ENCODE measurements at places on chromosomes 11 and 22.

DNA sequence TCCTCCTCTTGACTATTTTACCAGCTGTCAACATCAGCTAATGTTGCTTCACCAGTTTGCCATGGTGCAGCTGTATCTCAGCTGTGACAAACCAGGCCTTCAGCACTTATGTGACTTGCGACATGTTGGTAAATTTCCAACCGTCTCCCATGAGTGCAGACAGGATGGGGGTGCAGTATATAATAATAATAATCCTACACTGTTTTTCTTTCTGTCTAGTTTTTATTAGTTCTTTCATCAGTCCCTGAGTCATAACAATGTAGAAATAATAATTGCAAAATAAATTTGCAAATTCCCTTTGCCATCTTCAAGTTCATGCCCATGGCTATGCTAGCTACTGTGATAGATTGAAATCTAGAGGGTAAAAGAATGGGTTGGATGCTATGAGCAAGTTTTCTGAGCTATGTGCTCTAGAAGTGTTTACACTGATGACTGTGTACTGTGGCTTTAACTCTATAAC, 4.9 kb downstream of the MMP13 start:
- peak; percentile 78 for DNase-seq

DNA sequence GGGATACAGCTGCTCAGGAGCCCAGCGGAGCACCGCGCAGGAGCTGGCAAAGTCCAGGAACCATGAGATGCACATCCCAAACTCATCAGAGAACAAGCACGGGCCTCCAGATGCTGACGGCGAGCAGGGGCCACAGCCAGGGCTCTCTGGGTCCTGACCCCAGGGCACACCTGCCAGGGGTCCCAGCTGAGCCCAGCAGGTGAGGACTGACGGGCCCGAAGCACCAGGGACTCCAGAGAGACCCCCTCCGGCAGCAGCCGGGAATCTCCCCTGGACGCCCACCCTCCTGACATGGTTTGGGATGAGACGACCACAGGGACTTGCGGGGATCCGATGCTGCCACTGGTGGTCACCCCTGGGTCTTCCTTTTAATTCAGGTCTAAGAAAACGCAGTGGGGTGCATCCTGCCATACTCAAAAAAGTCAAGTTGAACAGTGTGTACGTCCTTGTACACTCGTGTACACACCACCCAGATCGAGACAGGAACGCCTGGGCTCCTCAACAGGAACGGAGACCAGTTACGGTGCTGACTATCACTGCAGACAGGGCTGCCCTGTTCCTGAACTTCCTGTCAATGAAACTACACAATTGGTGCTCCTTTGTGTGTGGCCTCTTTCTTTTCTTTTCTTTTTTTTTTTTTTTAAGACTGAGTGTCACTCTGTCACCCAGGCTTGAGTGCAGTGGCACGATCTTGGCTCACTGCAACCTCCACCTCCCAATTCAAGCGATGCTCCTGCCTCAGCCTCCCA, 21.9 kb downstream of the TTLL8 start:
- no peak for DNase-seq

DNA sequence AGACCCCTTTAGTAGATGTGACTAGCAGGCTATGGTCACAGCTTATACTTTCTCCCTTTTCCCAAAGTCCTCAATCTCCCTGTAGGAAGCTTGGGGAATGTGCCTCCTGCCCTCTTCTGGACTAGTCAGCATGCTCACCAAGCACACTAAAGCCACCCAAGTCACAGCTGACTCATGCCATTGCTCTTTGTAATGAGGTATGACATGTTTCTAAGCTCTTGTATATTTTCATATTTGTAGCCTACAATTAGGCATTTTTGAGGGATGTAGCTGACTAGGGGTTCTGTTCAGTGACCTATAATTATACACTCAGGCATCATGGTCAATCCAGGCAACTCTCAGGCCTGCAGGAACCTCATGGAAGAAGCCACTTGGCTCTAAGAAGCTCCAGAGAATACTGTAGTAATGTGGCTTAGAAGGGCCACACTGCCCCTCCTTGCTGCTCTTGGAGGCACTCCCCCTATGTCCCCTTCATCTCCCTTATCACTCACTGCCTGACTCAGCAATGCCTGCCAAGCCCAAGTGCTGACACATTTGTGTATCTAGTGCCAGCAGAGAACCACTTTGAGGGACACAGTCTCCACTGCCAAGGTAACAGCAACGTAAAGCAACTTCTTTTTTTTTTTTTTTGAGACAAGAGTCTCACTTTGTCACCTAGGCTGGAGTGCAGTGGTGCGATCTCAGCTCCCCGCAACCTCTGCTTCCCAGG, 86.2 kb downstream of the RPL27A start:
- DNase-seq = peak; percentile 66

GRCh38 chr11:130700092-130700491, 216.2 kb downstream of the SNX19 start:
- no peak for DNase-seq

Measured in mammary epithelial cell (primary cell).